ENCODE measurements at places on chromosomes 16 and 17.

DNA sequence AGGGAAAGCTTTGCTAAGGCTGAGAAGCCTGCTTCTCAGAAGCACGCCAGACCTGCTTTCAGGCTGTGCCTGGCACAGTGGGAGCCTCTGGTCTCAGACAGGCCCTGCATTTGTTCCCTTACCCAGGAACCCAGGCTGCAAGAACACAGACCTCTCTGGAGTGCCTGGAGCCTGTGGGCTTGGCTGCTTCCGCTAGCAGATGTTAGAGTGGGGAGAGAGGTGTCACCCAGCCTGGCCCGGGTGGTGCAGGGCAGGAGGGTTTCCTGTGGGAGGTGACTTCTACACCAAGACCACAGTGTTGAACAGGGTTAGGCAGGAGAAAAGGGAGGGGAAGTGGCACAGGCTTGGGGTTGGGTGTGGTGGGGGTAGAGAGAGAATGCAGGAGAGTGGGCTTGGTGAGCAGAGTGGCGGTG lies 35.8 kb upstream of the ADGRG1 start:
- DNase-seq: no peak

GRCh38 chr17:36602030-36602748 lies 806 bp downstream of the MRM1 start:
- no peak for DNase-seq

DNA sequence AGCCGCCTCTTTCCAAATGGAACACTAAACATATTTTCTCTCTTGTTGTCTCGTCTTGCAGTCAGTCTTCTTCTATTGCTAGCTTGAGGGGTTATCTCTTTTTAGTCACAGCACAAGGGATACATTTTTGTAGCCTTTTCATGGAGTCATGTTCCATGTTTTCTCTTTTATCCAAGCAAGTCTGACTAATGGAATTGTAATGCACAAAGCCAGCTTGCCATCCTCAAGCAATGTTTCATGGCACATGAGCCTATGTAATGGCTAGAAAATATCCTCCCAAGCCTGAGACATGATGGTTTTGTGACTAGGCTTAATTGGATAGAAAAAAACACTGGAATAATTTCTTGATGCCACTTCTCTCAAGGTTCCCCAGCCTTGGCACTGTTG lies 414.6 kb upstream of the GOT2 start:
- no peak for DNase-seq

DNA sequence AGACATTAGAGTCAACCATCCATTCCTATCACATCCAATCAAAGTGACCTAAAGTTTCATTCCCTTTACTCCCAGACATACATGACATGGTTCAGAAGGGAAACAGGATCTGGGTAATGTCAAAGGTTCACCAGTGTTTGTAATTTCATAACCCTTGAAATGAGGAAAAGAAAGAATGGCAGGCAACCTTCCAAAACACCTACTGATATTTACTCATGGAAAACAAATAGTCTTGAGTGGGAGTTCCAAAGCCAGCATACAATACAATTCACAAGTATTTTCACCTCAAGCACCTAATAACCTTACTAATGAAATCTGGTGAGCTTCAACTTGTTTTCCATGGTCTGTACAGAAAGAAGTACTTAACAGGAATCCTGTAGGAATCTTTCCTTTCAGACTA lies 72.5 kb upstream of the AXIN2 start:
- no peak for DNase-seq

DNA sequence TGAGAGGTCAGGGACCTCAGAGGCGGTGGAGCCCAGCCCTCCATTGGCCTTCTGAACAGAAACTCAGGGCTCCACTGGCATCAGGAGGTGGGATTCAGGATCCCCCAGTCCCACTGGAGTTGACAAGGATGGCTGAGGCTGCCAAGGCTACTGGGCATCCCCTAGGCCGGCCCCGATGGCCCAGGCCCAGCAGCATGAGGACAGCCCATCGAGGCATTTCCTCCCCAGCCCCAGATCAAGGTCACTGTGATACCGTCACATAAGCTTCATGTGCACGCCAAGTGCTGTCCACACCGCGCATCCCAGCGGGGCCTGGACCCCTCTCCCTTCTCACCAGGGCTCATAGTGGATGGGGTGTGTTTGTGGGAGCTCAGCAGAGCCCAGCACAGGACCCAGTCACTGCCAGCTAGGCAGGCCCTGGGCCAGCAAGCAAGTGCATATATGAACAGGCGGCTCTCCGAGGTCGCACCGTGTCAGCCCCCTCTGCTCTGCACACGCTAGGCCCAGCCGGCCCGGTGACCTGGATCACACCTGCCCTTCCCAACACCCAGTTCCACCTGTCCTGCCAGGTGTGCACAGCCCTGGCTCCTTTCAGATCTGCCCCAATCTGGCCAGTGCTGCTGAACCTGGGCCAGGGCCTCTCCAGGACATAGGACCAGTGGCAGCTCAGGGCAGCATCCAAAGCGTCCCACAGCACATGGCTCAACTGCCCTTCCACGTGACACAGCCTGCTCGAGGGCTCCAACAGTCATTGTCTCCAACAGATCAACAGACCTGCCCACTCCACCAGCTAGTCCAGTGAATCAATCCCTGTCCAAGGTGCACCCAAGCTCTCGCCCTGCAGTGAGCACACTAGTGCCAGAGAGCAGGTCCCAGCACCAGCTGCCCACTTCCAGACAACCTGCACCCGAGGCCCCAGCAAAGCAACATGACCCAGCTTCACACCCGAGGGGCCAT lies 32.8 kb upstream of the RASD1 start:
- DNase-seq: no peak

- no peak for DNase-seq
Observed at GRCh38 chr16:73149334-73149733, 101.4 kb upstream of the ZFHX3 start.

DNA sequence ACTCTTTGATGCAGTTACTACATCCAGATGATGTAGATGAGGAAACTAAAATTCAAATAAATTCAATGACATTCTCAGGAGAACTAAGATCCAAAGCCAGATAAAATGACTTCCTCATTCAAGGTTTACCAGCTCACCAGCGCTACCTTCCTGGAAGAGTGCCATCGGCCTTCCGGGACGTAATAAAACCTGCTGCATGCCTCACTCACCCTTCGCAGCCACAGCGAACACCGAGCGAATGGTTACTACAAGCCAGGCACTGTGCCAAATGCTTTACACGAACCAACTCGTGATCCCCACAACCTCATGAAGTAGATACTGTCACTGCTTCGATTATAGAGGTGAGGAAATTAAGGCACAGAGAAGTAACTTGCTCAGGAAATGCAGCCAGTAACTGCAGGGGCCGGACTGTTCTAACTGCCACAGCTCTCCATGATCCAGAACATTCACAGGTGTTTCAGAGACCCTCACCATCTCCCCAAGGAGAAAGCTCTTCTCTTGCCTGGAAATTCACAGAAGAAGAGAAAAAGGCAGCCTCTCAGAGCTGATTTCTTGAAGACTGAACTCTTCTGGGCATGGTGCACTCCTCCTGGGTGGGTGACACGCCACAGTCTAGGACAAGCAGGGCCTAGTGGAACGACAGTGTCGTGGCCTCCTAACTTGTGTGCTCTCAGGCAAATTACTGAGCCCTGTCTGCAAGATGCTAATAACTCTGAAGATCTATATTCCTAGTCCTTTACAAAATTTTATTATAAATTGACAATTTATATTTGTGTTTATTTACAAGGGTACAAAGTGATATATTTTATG lies 46.8 kb downstream of the HIC1 start:
- DNase-seq: no peak

DNA sequence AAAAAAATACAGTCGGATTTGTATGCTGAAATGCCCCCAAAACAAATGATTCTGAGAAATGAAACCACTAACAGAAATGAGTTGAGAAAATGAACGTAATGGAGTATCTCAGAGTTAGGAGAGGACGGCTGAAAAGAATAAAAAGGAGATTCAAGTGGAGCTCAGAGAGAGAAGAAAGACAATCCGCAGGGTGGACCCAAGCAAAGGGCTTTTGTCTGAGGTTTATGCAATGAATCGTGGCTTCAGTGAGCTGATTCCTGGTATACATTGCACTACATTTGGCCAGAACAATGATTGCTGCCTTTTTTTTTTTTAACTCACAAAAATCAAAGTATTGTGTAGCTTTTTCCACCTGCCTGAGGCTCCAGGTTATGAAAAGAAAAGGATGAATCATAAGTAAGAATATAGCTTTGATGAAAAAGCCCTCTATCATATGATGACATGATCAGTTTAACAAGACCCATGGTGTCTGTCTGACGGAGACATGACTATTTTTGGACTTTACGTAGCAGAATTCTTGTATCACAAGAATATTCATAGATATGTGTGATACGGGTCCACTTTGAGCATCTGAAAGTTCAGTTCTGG lies 4.4 kb upstream of the MED9 start:
- DNase-seq: no peak

DNA sequence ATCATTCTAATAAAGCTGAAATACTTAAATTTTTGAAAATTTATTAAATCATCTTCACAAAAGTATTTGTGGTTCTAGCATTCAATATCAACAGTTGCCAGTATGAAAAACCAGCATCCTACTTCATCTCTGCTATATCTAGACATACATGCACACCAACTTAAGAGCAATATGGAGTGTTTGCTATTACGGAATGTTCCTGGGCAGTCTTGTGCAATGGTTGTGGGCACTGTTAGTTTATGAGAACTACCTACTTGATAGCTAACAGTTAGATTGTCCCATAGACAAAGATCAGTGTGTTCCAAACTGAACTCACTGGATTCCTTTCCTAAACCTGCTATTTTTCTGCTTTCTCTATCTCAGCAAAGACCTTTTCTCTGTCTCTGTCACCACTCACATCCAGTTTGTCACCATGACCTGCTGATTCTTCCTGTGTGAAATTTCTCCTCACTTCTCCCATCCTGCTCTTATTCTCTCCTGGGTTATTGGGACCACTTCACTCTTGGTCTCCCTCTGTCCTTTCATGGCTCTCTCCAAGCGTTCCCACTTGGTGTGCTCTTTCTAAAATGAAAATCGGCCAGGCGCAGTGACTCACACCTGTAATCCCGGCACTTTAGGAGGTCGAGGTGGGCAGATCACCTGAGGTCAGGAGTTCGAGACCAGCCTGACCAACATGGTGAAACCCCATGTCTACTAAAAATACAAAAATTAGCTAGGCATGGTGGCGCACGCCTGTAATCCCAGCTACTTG lies 27.7 kb downstream of the CNTROB start:
- no peak for DNase-seq

- no peak for DNase-seq
Observed at GRCh38 chr16:64184156-64184555, 937.7 kb downstream of the CDH11 start.
